ENCODE measurements at places on chromosomes 6 and 20.

DNA sequence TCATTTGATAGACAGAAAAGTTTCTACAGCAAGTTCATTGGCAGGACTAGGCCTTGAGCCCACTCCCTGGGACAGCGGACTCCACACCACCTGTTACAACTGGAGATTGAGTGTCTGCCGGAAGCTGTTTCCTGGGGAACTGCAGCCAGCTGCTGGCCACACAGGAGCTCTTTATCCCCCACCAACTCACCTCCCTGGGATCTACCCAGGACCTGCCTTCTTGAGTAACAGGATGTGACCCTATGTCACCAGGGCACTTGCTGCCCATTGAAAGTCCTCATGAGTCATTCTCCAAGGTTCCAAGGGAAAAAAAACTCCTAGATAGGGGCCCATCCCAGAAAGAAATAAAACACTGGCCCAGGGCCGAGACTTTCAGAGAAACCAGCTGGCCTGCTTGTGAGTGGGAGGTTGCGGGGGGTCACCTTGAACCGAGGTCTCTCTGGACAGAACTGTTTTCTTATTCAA, 37.4 kb upstream of the SLC9A8 start:
- DNase-seq: no peak

DNA sequence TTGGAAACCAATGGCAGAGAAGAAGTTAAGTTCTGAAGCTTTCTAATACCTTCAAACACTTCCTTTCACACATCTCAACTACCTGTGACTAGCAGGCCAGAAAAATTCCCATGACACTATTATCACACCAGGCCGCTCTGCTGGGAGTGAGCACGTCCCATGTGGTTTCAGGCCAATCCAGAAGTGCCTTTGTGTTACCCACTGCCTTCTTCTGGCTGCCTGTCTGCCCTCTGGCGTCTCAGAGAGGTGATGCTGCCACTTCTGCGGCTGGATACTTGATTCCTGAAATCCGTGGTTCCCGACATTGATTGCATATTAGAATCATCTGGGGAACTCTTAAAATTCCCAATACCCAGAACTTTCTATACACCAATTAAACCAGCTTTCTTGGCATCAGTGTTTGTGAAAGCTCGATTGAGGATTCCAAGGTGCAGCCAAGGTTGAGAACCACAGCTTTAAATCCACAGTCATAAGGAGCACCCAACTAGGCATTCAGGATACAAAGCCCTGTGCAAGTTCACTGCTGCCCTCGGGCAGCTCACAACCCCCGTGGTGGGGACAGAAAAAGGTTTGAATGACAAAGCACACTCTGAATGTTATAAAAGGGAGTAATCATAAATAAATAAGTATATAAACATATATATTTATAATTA, 65.6 kb downstream of the STMND1 start:
- no peak for DNase-seq

GRCh38 chr20:54356801-54357200, 118.6 kb upstream of the DOK5 start:
- DNase-seq: no peak

GRCh38 chr6:37589198-37589597, 89.5 kb upstream of the CCDC167 start:
- DNase-seq: no peak

GRCh38 chr6:141470810-141471209, 661.9 kb upstream of the GJE1 start:
- no peak for DNase-seq

GRCh38 chr20:59814840-59815340, 118.5 kb downstream of the SYCP2 start:
- no peak for DNase-seq

GRCh38 chr6:16048221-16048620, 80.7 kb upstream of the MYLIP start:
- DNase-seq: no peak

DNA sequence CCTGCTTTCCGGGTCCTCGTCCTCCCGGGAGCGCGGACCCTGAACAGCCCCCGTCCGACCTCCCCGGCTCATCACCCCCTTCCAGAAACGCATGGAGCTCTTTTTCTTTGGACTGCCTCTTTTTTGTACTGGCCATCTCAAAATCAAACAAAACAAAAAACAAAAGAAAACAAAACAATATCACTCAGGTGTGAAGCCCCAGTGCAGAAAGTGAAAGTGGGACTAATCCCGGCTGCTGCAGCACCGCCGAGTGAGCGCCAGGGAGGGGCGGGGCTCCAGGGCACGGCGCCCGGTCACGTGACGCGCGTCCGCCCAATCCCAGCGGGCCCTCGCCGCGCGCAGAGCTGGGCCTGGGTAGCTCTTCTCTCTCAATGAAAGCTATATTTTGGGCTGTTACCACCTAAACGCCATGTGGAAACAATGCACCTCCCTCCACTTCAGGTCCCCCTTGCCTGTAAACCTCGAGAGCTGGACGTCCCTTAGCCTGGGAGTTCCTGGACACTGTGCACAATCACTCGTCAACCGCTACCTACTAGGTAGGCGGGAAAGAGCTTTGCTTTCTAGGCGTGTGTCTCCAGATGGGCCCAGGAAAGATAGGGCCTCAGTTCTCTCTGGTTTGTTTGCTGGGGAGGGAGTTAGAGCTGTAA, 93.7 kb upstream of the PRDM1 start:
- DNase-seq: peak; percentile 61

DNA sequence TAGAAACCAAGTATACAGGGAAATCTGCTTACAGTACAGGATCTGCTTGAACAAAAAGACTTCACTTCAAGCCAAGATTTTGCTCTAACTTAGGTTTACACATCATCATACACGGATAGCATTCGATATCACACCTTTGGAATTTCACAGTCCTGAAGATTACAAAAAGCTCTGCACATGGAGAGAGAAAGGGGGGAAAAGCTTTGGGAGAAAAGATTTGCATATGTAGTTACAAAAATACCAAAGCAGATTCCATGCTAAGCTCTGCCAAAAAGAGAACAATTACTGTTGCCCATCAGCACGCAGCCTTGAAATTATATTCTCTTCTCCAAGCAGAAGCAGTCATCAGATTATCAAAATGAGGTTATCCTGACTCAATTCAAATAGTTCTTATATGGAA, 62.0 kb downstream of the HIVEP2 start:
- no peak for DNase-seq

DNA sequence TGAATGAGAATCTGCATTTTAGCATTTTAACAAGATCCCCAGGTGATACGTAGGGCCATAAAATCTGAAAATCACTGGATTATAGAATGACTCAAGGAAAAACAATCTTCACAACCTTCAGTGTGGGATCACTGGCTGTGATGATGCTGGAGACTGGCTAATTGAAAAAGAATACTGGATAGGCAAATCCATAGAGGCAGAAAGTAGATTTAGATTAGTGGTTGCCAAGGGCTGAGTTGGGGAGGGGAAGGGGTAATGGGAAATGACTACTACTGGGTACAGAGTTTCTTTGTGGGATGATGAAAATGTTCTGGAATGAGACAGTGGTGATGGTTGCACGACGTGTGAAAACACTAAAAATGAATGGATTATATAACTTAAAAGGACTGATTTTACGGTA, 84.1 kb downstream of the CDK19 start:
- DNase-seq: no peak

DNA sequence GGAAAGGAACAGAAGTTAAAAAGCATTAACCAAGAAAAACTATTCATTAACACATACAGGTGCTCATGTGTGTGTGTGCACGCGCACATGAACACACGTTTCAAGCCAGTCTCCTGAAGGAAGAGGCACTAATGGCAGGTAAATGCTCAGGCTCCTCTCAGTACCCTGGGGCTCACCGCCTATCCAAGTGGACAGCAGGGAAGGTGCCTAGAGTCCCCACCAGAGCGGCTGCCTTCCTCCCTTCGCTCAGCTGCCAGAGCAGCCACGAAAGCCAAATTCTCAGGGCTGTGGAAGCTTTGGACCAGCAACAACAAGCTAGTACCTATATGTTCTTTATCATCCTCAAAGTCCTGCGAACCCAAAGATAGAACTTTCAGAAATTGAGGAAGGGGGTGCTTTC, 42.6 kb downstream of the PLCG1 start:
- no peak for DNase-seq
